GM13976 (cell line): ENCODE measurements at places on chromosomes 11 and 22.

- DNase-seq, result peak; percentile 27
Observed at GRCh38 chr11:28529540-28530410, 421.6 kb downstream of the METTL15 start.

GRCh38 chr11:115348416-115348815 is 155.8 kb downstream of the CADM1 start:
- DNase-seq, result no peak

GRCh38 chr11:16191212-16191867 is 165.0 kb downstream of the SOX6 start:
- DNase-seq, result no peak

GRCh38 chr11:47216121-47216798 is 1.5 kb downstream of the DDB2 start:
- DNase-seq, result peak; percentile 60

- no peak for DNase-seq
Observed at GRCh38 chr22:34914846-34915245, 151.1 kb upstream of the ISX start.

GRCh38 chr22:46028106-46028991 is 51.4 kb upstream of the WNT7B start:
- no peak for DNase-seq

DNA sequence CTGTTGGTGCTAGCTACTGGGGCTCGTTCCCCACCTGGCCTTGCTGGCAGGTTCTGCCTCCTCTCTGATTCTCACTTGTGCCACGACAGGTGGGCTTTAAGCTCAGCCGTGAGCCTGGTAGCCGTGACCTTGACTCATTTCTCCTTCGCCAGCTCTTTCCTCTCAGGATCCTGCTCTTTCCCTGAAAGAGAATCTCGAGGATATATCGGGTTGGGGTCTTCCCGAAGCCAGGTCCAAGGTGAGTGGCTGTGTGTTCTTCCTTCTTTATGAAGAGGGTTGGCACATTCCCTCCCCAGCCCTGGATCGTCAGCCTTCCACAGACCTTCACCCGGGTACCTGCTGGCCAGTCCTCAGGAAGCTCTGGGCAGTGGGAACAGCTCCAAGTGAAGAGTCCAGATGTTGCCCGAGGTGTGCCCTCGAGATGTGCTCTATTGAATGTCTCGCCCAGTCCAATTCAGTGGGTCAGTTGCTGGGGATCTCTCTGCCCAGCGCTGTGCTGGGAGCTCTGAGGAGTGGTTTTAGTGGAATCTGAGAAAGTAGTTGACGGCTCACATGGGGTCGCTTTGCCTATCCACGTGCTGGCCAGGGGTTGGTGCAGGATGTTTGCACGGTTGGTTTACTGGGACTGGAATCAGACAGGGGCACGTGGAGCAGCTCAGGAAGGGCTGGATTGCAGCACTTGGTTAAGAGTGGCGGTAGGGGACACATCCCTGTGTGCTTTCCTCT is 1.4 kb downstream of the ZNF74 start:
- no peak for DNase-seq

DNA sequence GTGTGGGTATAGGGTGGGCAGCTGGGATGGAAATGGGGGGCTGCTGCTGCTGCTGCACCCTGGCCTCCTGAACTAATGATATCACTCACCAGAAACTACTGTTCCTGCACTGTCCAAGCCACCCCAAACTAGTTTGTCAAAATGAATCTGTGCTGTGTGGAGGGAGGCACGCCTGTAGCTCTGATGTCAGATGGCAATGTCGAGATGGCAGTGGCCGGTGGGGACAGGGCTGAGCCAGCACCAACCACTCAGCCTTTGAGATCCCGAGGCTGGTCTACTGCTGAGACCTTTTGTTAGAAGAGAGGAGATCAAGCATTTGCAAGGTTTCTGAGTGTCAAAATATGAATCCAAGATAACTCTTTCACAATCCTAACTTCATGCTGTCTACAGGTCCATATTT is 1.3 kb downstream of the RAG1 start:
- no peak for DNase-seq

- no peak for DNase-seq
Observed at GRCh38 chr11:16293204-16293681, 63.1 kb downstream of the SOX6 start.

DNA sequence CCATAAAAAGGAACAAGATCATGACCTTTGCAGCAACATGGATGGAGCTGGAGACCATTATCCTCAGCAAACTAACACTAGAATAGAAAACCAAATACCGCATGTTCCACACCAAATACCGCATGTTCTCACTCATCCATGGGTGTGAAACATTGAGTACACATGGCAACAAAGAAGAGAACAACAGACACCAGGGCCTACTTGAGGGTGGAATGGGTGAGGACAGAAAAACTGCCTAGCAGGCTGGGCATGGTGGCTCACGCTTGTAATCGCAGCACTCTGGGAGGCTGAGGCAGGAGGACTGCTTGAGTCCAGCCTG is 12.3 kb downstream of the EHD1 start:
- no peak for DNase-seq

- peak; percentile 55 for DNase-seq
Observed at GRCh38 chr11:116835042-116835772, 2.2 kb downstream of the APOA1 start.

- DNase-seq, result no peak
Observed at GRCh38 chr11:65051398-65051858, 6.9 kb downstream of the NAALADL1 start.

- no peak for DNase-seq
Observed at GRCh38 chr11:61850687-61851086, 22.6 kb downstream of the FADS2 start.

GRCh38 chr11:76240161-76240540 is 33.8 kb upstream of the WNT11 start:
- no peak for DNase-seq

GRCh38 chr22:29457730-29458129 is 19.3 kb downstream of the RFPL1 start:
- DNase-seq, result peak; percentile 82

DNA sequence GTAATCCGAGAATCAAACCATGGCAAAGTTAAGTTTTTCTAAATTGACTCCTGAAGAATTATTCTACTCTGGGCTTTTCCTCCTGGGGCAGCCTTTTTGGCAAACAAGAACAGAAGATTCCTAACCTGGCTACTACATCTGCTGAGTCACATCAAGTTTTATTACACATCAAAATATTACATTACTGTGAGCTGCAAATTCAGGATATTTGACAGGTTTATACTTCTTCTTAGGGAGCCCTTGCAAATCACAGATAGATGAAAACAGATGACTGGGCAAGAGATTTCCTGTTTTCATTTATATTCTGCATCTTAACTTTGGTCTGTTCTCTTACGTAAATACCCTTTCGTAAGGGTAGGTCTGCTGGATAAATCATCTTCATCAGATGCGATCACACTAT is 23.6 kb downstream of the XRRA1 start:
- no peak for DNase-seq

GRCh38 chr11:69218271-69218682 is 62.5 kb downstream of the SMIM38 start:
- no peak for DNase-seq
